Stomach (tissue), 19 donors: ENCODE measurements at places on chromosomes 4 and X. TPM values are rescaled to one million over a fixed set of nuclear protein-coding genes. Genes with fewer than 3 reads are reported as not detected.

DNA sequence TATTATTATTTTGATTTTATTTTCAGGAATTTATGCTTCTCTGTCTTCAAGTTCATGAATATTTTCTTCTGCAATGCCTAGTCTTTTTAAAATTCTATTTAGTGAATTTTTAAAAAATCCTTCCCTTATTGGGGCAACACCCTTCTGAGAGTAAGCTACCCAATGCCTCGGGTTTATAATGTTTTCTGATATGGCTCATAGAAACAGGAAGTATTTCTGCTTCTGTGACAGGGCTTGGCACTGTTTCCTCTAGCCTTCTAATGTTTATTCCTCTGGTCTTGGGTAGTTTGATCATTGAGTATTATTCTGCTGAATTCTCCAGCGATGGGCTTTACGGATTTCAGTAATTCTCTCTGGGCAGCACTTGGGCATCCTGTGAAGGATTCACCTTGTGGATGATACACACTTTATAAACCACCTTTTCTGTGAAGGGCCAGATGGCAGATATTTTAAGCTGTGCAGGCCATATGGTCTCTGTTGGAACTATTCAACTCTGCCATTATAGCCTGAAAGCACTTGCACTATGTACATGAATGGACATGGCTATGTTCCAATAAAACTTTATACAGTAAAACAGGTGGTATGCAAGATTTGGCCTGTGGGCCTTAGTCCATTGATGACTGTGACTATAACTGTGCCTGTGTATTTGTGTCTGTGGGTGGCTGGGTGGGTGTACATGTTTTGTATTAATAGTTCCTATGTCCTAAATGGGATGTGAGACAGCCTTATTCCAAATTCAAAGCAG, 95.9 kb upstream of the FAT1 start:
- no peak for DNase-seq
- no peaks in the 10 kb centered on the region for H3K4me1 ChIP-seq
- H3K27ac ChIP-seq: no peak overlapping the region
- no peaks in the 10 kb centered on the region for H3K36me3 ChIP-seq

Gene HEPH
- polyA plus RNA-seq: 3.2 TPM

DNA sequence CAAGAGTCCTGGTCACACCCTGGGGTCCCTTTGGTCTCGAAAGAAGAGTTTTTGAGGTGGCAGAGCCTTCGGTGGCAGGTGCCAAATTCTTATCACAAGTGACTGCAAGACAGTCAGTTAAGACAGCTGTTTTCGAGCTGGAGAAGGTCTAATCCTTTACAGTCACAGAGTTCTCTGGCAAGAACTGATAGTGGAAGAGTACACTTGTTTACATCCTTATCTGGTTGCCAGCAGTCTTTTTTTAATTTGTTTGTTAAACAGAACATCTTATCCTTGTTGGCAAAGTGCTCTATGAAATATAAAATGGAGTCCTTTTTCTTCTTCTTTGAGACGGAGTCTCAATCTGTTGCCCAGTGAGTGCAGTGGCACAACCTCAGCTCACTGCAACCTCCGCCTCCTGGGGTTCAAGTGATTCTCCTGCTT, 50.4 kb upstream of the ELOVL6 start:
- no peaks in the 10 kb centered on the region for H3K27me3 ChIP-seq
- no peak overlapping the region for H3K27ac ChIP-seq
- no peaks in the 10 kb centered on the region for H3K4me1 ChIP-seq

Gene PCDH18
- polyA plus RNA-seq: 3.8 TPM

Gene KCNE5
- not detected for polyA plus RNA-seq

Gene DOK7
- 5.0 TPM for polyA plus RNA-seq
